Activated CD8-positive, alpha-beta memory T cell treated with anti-CD3 and anti-CD28 coated beads, Interleukin-2, amount 50 U/mL, for 48 hours (primary cell): ENCODE measurements at places on chromosomes 5 and 9.

DNA sequence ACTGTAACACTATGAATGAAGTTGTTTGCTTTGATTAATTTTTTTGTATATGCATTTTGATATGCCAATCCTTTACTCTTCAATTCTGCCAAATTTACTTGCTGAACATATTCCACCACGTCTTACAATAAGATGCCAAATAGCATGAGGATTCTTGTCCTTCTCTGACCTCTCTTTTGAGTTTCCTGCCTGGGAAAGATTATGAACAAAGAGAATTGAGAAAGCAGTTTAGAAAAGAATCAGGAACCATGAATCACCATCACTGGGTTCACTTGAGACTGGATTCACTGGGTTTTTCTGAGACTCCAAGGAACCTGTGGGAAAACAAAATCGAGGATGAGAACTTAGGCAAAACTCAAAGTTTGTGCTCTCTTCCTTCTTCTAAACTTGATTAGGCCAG lies 256.5 kb downstream of the CETN3 start:
- no peak for DNase-seq

DNA sequence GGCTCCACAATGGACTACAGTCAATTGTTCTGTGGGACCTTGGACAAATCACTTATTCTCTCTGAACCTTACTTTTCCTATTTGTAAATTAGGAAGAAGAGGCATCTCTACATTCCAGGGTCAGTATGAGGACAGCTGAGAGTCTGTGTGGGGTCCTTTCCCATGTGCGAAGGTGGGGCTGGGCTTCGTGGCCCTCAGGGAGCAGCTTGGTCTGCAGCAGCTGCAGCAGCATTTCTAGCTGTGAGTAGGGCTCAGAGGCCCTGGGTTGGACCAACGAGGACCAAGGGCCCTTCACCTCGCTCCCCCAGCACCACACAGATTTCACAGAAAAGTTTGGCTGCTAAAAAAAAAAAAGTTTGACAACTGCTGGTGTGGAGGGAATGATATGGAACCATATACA lies 9.4 kb upstream of the DDX41 start:
- DNase-seq: no peak

GRCh38 chr9:128528445-128529160 lies 23.8 kb upstream of the SPTAN1 start:
- no peak for DNase-seq

DNA sequence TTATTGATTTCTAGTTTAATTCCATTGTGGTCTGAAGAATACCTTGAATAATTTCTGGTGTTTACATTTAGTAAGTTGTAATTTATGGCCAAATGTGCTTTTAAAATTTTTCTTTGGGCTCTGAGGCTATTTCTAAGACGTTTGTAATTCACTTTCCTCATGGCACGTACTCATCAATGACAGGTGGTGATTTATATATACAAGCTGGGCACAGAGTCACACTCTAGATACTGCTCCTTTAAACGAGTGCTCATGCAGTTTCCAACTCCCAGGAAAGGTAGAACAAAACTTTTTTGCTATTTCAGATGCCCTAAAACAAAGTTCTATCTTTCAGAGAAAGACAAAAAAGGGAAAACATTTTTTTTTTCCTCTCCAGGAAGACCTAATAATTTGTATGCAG lies 146.9 kb downstream of the AUH start:
- DNase-seq: no peak

DNA sequence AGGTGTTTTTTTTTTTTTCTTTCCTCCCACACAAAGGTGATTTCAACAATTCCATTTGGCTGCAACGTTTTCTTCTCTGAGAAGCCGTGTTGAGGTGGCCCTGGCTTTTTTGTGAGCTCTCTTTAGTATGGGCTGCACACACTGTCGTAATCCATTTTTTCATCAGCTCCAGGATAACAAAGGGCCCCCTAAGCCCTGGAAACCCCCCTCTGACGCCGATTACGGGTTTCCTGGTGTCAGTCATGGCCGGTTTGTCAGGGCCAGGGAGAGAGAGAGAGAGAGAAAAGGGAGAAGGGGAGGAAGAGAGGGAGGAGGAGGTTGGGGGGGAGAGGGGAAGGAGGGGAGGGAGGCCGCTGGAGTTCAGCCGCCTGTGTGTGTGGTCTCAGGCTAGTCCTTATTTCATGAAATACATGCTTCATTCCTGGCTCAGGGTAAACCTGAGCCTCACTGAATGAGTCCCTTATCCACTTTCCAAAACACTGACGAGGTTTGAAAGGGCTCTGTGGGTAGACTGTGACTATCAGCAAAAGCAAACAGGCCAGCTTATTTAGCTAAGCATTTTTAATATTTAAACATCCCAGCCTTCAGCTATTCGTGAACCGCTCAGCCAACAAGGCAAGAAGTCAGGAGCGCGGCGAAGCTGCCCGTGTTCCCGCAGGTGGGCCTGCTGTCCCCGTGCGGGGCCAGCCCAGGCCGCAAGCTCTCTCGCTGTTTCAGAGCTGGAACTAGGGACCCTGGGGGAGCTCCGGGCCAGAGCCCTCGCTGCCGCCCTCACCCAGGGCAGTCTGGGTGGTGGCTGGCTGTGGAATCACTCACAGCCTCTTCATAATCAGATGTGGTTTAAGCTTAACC lies 172.8 kb downstream of the ERCC6L2 start:
- peak; percentile 66 for DNase-seq

DNA sequence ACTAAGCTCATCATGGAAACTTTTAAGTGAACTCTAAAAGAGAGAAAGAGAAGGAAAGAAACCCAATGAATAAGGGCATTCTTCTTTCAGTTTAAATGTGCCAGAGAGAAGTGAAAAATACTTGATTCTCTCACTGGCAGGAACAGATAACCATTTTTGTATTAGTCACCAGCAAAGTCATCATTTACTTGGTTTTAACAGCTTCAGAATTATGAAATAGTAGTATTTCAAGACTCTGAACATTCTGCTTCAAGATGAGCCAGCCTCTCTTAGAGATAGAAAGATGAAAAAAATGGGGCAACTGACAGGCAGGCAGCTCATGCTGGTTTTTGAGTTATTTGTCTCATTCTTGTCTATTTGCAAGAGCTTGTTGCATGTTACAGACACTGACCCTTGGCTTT lies 103.5 kb downstream of the GCNT1 start:
- no peak for DNase-seq

DNA sequence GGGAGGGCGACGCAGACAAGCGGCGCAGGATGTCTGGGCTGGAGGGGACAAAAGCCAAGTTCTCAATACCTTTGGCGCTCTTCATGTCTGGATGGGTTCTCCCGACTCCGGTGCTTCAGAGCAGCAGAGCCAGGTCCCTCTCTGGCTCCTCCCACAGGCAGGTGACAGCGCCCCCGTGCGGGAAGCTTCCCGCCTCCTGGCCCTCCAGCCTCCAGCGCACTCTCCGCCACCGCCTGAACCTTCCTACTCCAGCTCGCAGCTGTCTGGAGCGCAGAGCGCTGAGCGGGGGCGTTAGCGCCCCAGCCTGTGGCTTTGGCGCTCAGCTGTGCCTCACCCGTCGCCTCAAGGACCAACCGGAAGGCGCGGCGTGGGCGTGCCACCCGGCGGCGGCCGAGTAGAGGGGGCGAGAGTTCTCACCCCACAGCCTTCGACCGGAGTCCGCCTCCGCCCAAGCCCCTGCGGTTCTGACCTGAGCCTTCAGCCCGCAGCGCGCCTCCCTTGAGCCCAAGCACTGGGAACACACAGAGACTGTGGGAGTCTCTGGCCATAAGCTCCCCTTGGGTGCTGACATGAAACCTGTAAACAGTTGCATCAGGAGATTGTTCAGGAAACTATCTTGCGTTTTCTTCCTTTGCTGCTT lies at the start of gene SLCO4C1:
Gene SLCO4C1, minus strand, starts transcription at position 107 of the 640 bp plus-strand sequence. Its CDS starts 22 bp downstream, at position 85.
- peak; percentile 87 for DNase-seq

DNA sequence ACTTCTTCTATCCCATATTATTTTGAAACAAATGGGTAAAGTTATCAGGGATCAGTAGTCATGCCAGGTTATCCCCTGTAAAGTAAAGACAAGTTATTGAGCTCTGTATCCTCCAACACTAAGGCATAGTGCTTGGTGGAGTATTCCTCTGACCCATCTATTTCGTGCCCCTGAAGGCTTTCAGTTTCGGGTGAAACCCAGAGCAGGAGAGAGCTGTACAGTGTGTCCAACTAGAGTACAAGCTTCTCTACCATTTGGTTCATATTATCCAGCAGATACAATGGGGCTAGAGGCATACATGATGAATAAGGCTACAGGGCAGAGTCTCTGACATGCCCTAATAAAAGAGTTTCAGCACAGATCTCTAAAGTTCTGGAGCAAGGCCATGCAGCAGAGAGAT lies 3.2 kb upstream of the SLC22A4 start:
- DNase-seq: peak; percentile 10
